Activated CD4-positive, alpha-beta T cell treated with anti-CD3 and anti-CD28 coated beads, Interleukin-2, Interleukin-6, amounts not matched to agents 100 ng/mL and 50 ng/mL, durations not matched to agents 16 hours and 8 hours (primary cell): ENCODE measurements at places on chromosomes 6 and 20.

DNA sequence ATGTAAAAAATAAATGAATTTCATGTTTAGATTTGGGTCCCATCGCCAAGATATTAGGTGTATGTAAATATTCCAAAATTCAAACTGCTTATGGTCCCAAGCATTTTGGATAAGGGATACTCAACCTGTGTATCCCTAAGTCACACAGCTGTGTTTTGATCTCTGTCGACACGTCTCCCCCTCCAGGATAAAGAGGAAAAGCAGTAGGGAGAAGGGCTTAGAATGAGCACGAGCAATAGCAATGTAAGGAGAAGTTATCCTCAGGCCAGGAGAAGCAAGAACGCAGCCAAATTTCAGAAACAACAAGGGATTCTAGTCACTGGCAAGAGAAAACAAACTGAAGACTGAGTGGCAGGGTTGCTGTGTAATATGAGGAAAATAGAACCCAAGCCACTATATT, 181.2 kb downstream of the AIG1 start:
- DNase-seq: no peak

- DNase-seq: no peak
Measured at GRCh38 chr6:22353101-22353500, 56.3 kb upstream of the PRL start.

- no peak for DNase-seq
Measured at GRCh38 chr6:21033084-21033483, 498.8 kb downstream of the CDKAL1 start.

DNA sequence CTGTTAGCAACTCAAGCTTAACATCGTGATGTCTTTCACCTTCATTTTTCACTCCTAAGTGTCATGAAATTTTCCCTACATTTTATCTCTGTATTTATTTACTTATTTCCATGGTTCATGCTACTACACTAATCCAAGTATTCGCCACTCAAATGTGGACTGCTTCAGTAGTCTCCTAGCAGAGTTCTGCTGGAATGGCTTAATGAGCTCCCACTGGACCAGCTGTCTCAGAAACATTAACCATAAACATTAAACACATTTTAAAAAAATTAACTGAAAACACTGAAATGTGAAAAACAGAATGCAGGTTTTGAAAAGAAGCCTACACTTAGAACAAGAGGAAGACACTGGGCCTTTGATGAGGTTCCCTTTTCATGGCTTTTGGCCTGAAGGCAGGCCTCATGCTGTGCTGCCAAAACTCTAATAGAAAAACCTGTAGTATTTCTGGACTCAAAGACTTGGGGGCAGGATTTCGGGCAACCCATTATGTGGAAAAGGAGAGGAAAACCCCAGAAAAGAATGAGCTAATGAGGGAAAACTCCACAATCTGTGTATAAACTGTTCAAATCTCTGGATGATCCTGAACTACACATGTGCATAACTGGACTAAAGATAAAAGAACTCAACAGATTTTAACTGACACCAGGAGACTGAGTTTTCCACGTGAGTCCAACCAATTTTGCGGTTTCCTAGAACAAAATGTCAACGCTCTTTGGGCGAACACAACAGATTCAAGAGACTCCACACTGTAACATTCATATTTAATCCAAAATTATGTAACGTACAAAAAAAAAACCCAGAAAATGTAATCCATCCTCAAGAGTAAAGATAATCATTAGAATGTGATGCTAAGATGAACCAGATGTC, 33.0 kb downstream of the SAMD3 start:
- DNase-seq: no peak
